ENCODE measurements at places on chromosomes 16 and 17. TPM values are rescaled to one million over a fixed set of nuclear protein-coding genes. Genes with fewer than 3 reads are reported as not detected.

GSG1L gene
- not detected for total RNA-seq

DNA sequence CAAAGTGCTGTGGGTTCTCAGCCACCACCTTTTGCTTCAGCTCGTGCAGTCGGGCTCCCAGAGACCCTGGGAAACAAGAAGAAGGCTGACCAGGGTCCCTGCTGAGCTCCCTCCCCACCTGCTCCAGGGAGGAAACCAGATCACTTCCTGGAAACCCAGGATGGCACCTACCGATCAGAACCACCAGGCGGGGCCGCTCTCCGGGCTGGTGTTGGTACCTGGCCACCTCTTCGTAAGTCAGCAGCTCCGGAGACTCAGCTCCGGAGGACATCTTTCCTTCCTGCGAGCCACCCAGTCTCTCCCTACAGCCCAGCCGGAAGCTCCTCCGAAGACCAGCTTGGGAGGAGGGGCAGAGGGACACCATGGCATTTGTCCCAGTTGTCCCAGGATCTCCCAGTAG, 18.9 kb downstream of the MPP3 start:
- H3K4me1 ChIP-seq: peaks cover 6% of the 10 kb centered on the region
- no peaks in the 10 kb centered on the region for H3K27me3 ChIP-seq
- H3K27ac ChIP-seq: no peak overlapping the region
- H3K36me3 ChIP-seq: no peaks in the 10 kb centered on the region

NPIPA8 gene
- 0.70 TPM for total RNA-seq

ST6GALNAC2 gene
- total RNA-seq: 0.77 TPM

GRCh38 chr17:17485420-17485819, 8.6 kb downstream of the MED9 start:
- H3K27ac ChIP-seq: no peak overlapping the region
- H3K4me1 ChIP-seq: no peaks in the 10 kb centered on the region
- no peaks in the 10 kb centered on the region for H3K27me3 ChIP-seq
- peaks cover 3% of the 10 kb centered on the region for H3K36me3 ChIP-seq

KRTAP4-6 gene
- total RNA-seq: not detected

All from Caco-2 (cell line).